ENCODE measurements at places on chromosomes 4 and X.

DNA sequence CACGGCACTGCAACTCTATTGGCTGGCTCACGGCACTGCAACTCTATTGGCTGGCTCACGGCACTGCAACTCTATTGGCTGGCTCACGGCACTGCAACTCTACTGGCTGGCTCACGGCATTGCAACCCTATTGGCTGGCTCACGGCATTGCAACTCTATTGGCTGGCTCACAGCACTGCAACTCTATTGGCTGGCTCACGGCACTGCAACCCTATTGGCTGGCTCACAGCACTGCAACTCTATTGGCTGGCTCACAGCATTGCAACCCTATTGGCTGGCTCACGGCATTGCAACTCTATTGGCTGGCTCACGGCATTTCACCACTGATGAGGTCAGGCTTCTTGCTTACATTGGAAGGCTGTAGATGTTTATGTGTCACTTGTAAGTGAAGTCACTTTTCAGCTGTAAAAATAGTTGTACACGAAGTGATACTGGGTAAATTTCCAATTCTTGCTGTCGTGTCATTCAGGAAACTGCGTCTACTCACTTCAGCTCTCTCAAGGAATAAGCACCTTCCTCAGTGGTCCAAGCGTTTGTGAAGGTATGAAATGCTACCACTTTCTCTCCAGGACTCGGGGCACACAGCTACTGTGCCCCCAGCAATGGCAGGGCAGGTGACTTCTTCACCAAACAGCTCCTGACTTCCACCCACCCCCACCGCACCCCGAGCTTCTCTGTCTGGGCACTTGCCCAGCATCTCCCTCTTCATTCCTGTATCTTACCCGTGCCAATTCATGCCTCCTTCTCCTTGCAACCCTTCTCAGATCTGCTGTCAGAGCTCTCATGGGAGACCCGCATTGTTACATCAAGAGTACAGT is 141.3 kb downstream of the AFAP1 start:
- DNase-seq = no peak

DNA sequence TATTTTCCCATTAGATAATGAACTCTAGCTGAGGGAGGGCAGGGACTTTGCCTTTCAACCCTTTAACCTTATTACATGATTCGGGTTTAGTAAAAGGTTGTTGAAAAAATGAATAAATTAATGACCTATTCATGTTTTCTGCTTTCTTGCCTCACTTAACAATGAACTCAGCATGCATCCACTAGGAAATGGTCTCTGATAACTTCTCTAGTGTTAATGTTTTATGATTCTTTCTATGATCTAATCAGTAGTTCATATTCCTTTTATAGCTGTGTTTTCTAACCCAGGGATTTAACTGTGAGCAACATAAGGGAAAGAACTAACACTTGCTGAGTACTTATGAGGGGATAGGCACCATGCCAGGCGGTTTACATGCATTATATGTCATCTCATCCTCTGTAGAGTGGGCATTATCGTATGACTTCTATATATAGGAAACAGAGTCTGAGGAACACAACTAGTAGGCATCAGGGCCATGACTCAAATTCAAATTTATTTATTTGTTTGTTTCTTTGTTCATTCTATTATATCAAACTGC is 236.7 kb upstream of the MAB21L2 start:
- DNase-seq = no peak

GRCh38 chrX:2466876-2467656 is 33.7 kb downstream of the DHRSX start:
- no peak for DNase-seq

DNA sequence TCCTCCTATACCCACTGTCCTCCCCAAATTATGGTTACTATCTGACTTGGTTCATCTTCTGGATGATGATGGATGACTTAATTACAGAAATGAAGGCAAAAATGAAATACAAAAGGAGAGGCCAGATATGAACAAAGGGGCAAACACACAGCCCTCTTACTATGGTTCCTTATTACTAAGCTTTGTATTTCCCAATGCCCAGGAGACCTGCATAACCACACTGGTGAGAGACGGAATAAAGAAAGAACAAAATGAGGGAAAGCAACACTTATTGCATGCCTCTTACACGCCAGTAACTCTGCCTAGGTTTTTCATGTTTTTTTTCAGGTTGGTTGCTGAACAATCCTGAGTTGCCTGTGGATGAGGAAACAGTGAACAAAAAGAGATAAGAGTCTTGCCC is 120.5 kb downstream of the SLC10A7 start:
- no peak for DNase-seq

DNA sequence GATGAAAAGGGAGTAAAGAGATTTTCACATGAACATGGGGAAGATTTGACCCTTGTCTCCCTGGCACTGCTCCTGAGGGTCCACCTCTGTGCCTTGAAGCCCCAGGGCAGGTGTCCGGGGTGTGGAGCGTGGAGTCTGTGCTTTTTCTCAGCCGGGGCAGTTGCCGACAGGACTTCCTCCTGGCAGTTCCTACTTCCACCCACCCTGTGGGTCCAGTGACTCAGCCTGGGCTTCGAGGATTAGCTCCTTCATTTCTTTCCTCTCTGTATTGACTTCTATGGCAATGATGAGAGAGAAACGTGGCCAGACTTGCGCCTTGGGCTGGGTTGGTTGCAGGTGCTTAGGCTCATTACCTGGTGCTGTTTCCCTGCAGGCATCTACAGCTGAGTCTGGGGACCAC is 35.9 kb upstream of the CLCN4 start:
- no peak for DNase-seq

DNA sequence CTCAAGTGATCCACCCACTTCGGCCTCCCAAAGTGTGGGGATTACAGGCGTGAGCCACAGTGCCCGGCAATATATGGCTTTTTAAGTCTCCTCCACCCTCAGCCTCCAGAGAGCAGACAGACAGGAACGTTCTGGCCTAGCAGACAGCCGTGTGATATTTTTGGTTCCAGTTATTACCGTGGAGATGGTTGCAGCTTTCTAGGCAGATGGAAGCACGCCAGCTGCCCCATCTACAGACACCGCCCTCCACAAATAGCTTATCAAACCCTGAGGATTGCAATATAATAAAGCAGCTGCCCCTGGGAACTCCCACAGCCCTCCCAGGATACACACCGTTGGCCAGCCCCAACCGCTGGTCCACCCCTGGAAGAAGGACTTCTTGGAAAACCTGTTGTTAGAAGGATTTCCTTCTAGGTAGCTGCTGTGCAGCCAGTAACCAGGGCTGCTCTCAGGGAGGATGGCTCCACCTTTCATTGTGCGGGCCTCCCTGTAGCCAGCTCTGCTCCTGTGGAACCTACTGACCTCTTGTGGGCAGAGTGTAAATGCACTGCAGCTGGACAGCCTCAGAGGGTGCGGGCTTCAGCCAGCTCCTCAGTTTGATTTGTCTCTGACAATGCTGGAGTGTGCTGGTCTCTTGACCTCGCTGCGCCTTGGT is 44.0 kb downstream of the SLC25A5 start:
- no peak for DNase-seq

GRCh38 chr4:37953620-37954293 is 6.4 kb upstream of the PTTG2 start:
- DNase-seq = no peak

- no peak for DNase-seq
Observed at GRCh38 chr4:107366900-107367299, 330.8 kb upstream of the DKK2 start.

- DNase-seq = no peak
Observed at GRCh38 chr4:156568041-156568440, 403.6 kb downstream of the PDGFC start.

DNA sequence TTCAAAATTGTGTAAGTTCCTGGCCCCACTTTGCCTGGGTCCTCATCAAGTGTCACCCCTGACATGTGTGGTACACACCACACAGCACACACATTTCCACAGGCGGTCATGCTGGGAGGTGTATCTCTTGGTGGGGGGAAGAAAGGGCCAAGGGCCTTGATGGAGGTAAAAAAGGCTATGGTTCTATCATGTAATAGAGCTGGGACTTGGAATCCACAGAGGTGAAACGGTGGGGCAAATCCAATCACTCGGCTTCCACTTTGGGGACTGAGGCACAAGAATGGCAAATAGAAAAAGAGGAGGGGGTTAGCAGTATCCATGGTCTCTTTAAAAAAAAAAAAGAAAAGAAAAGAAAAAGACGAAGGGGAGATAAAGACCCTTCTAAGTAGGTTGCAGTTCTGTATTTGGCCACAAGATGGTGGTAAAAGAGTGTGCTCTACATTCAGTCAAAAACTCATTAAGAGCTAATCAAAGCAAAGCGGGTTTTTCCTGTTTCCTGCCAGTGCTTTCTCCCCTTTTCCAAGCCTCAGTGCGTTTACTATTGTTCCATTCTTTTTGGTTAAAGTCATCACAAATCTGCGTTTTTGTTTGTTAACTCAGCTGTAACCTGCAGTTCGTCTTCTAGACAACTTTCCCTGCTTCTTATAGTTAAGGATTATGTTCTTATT is 37.0 kb upstream of the ATP6AP2 start:
- no peak for DNase-seq

- DNase-seq = no peak
Observed at GRCh38 chr4:91840359-91840758, 463.4 kb upstream of the GRID2 start.

GRCh38 chrX:3244955-3245354 is 101.5 kb downstream of the MXRA5 start:
- DNase-seq = no peak

- DNase-seq = no peak
Observed at GRCh38 chr4:5213087-5213595, 161.9 kb downstream of the STK32B start.

DNA sequence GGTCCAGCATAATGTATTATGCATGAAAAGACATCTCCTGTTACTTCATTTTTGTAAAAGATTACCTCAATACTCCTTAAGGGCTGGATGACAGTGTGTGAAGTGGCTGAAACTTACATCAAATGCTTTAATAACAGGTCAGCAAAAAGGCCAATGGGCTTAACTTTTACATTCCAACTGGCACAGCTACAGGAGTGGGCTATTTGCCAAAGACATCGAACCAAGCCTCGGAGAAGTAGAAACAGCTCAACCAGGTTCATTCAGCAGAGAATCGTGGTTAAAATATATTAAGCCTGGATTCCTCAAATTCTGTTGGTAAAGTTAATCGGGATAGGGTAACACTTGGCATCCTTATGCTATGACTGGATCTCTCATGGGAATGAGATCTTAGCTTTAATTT is 639.7 kb downstream of the TRIML1 start:
- DNase-seq = no peak

GRCh38 chrX:154779261-154779660 is 16.6 kb downstream of the DKC1 start:
- no peak for DNase-seq

- DNase-seq = no peak
Observed at GRCh38 chr4:131644619-131645018, 1504.5 kb upstream of the PCDH10 start.

GRCh38 chrX:149903889-149904748 is 23.1 kb downstream of the MAGEA8 start:
- DNase-seq = no peak

GRCh38 chr4:124415146-124415545 is 297.4 kb downstream of the ANKRD50 start:
- no peak for DNase-seq

- DNase-seq = no peak
Observed at GRCh38 chrX:48002319-48002718, 1.5 kb downstream of the ZNF182 start.

DNA sequence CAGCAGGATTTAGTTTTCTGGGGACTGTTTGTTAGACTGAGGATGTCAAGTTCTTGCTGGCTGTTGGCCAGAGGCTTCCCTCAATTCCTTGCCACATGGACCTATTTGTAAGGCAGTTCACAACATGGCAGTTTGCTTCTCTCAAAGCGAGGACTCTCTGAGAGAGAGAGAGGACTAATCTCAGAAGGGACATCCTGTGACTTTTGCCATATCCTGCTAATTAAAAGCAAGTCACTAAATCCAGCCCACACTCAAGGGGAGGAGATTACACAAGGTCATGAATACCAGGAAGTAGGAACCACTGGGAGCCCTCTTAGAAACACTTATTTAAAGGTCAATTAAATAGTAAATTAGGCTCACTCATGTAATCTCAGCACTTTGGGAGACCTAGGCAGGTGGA is 38.2 kb downstream of the PPP1R2C start:
- DNase-seq = no peak

DNA sequence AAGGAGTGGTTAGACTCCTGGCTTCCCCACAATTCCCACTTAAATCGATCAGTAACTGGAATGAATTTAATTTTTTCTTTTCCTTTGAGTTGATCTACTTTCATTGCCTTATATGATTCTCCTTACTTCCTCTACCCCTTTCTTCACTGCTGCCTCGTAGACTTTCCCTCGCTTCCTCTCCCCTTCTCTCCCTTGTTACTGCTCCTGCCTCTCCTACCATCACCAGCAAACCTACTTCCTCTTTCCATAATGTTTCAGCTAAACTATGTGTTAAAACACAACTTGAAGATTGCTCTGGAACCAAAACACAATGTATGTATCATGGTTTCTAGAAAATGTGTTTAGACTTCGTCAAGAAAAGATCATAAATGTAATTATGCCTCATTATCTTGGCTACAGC is 132.0 kb upstream of the TET2 start:
- no peak for DNase-seq

- DNase-seq = no peak
Observed at GRCh38 chr4:137819964-137820383, 287.7 kb upstream of the PCDH18 start.

GRCh38 chr4:5203993-5204310 is 152.7 kb downstream of the STK32B start:
- DNase-seq = no peak

DNA sequence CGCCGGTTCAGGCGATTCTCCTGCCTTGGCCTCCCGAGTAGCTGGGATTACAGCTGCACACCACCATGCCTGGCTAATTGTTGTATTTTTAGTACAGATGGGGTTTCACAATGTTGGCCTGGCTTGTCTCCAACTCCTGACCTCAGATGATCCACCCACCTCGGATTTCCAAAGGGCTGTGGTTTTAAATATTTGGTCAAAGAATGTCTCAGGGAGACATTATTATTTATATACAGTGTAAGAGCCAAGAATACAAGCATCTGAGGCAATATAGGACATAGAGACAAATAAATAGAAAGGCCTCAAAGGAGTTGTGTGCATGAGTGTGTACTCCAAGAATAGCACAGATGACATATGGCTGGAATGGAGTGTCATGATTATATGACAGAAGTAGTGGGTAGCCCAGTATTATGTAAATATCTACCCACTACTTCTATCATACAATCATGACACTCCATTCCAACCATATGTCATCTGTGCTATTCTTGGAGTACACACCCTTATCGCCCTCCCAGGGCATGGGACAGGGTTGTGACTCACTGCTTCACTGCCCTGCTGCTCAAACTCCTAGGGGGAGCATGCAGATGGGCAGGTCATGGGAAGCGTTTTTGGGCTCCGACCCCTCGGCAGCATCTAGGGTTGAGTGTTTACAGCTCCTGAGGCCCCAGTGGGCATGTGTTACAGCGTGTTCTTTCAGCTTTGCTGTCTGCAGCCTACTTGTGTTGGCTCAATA is 1649.8 kb upstream of the PCDH10 start:
- no peak for DNase-seq

DNA sequence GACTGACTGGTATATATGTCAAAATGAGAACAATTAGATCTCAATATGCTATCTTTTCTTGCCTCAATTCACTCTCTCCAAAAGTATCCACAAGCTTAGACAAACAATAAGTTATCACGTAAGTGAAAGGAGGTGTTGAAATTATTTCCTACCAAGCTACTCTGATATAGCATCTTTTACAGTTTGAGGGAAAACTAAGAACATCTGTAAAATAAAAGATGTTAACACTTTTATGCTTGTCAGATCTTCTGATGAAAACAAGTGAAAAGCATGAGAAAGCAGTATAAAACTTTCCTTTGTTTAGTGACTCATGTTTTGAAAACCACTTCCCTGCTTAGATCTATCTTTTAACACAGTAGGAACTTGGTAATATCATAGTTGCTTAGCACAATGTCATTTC is 8.4 kb upstream of the MAB21L2 start:
- DNase-seq = no peak

- DNase-seq = no peak
Observed at GRCh38 chrX:47101206-47101605, 23.0 kb downstream of the RGN start.

Data from T-helper 1 cell (primary cell).